ENCODE measurements at places on chromosomes 2 and 18.

DNA sequence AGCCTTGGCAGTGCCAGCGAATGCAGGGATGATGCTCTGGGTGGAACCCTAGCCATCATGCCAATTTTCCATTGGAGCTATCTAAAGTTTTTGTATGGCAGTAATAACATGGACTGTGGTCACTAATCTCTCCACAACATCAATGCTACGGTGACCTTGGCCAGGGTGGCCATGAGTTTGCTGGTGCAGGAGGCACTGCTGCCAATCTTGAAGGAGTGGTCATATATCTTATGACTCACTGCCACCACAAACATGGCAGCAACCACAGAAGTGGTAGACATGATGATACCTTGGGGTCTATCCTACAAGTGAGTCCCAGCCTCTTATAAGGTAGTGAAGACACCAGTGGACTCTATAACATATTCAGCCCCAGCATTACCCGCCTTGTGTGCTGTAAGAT, 104.6 kb downstream of the EVA1A start:
- DNase-seq = no peak

DNA sequence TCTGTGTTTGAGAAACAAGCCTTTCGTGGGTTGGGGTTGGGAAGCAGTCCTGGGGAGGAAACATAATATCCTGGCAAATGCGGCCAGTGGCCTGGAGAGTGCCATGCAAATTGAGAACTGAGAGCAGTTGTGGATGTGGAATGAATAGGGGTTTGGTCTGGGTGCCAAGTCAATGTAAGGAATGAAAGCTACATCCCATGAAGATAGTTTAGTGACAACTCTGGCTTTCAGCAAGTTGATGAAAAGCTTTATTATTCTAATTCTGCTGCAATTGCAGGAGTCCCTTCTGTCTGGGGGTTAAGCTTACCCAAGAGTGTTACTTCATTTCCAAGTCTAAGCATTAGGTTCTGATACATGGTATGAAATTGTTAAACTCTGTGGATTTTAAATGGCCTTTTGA, 771.6 kb downstream of the DPP10 start:
- no peak for DNase-seq

GRCh38 chr2:107772353-107772752, 54.3 kb upstream of the RGPD4 start:
- no peak for DNase-seq

- no peak for DNase-seq
Measured at GRCh38 chr2:203824603-203825002, 43.0 kb upstream of the CTLA4 start.

- no peak for DNase-seq
Measured at GRCh38 chr2:74425523-74425922, 4.0 kb downstream of the WDR54 start.

GRCh38 chr2:11398750-11399437, 54.5 kb upstream of the ROCK2 start:
- DNase-seq = no peak

DNA sequence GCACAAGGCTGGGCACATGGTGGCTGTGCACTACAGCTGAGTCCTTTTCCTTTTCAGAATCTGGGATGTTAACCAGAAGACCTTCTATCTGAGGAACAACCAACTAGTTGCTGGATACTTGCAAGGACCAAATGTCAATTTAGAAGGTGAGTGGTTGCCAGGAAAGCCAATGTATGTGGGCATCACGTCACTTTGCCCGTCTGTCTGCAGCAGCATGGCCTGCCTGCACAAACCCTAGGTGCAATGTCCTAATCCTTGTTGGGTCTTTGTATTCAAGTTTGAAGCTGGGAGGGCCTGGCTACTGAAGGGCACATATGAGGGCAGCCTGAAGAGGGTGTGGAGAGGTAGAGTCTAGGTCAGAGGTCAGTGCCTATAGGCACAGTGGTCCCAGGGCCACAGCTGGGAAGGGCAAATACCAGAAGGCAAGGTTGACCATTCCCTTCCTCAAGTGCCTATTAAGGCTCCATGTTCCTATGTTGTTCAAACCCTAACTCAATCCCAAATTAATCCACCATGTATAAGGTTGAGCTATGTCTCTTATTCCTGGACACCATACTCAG, 2.2 kb downstream of the IL1RN start:
- DNase-seq = no peak

- DNase-seq = no peak
Measured at GRCh38 chr2:145116834-145117725, 597.2 kb upstream of the ZEB2 start.

DNA sequence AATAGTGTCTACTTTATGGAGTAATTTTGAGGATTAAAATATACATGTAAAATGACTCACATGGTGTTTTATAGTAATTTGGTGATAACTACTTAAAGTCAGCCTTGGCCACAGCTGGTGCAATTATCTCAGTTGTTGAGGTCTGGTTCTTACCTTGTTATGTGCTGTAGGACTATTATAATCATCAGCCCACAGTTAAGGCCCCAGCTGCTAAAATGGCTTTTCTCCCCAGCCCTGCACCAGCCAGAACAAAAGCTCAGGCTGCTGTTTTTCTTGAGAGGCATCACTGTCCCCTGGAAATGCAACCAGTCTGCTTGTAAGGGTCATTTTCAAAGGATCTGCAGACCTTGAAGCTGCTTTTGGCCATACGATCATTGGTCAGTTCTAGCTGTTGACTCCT, 283.3 kb upstream of the THUMPD2 start:
- DNase-seq = no peak

DNA sequence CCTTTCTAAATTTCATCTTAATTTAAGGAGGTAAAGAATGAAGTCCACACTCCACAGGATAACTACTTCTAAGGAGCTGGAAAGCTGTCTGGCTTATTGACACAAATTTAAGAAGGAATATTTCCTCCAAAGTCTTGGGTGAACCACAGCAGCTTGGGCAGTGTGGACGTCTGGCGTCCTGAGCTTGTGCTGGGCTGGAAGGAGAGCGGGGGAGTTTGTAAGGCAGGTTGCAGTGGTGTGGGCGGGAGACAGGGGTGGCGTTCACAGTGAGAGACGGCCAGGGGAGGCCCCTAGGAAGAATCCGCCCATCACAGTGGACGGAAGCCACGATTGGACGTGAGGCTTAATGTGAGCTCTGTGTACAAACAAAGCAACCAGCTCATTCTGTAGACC, 25.7 kb downstream of the ADI1 start:
- peak; percentile 27 for DNase-seq

DNA sequence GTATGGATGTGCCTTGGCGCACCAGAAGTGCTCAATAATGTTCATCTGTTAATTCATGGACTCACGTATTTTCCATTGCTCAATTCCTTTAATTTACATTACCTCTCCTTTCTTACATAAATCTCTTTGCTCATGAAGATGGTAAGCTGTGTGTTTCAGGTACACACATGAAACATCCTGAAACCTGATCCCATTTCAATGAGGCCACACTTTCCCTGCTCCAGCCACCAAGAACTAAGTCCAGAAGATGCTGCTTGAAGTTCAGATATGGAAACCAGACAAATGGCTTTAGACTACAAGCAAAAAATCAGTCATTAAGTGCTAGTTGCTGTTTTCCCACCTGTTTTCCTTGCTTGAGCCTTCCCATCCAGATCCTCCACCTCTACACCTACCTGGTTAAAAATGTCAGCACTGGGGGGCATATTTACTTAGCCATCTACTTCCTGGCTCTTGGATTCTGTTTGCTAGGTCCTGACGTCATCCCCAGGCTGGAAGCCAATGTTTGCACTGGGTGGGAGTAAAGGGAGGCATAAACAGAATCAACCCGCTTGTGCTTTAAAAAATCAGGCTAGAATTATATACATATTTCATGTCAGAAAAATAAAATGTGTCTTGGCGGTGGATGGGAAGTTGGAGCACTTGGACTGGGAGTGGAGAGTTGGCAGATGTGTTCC, 309.7 kb downstream of the OSR1 start:
- DNase-seq = no peak

DNA sequence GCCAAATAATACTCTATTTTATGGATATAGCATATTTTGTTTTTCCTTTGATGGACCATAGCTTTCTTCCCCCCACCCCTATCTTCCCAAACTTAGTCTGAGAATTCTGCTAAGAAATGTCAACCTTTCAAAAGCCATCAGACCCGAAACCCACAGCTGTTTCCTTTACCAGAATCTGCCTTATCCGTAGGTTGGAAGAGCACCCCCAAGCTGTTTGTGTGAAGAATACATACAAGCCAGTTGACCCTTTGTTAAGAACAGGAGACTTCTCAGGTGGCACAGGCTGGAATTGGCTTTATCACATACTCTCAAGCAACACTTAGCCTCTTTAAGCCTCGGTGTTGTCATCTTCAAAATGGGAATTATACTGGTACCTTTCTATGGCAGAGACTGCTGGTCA, 135.1 kb downstream of the ACTR3 start:
- DNase-seq = no peak

DNA sequence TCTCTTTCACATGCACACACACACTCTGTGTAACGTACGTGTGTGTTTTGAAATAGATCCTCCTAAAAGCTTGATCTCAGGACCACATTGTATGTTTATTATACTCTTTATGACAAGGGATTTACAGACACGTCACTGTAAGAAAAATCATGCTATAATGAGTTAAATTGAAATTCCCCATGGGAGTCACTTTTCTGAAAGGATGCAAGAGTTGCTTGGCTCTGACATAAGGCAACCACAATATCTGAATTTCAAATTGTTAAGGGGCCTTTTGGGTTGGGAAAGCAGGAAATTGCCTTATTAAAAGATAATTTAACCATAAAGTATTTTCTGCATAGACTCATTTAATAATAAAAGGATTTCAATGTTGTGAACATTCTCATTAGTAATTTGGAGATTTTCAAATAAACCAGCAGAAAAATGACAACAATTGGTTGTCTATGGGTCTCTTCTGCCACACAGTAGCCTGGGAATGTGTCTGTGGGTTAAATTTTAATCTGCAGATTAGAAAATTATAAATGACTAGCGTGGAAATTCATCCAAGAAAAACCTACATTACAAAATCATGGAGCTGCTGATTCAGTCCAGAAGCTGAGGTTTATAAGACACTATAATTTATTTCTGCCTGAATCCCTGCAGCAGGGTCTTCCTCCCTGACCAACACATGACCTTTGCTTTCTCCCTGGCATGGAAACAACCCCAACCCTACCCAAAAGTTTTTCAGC, 75.9 kb upstream of the PID1 start:
- no peak for DNase-seq

- no peak for DNase-seq
Measured at GRCh38 chr2:184879671-184880070, 281.3 kb downstream of the ZNF804A start.

- DNase-seq = no peak
Measured at GRCh38 chr2:25377822-25378421, 36.2 kb upstream of the DNMT3A start.

DNA sequence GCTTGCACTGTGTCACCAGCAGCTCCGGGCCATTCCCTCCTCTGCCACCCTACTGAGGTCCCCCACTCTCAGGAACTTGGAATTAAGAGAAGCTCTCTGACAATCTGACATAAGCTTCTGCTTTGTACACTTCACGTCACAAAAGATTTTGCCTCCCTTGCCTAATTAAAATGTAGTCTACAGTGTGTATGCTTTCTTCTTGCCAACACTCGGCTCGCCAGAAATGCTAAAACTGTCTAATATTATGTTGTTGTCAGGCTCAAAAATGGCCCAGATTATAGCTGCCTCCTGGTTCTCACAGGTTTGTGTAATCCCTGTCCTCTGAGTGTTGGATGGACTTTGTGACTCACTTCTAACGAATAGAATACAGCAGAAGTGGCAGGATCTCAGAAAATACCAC, 474.7 kb downstream of the MBD2 start:
- no peak for DNase-seq

- no peak for DNase-seq
Measured at GRCh38 chr2:107635883-107636282, 190.8 kb upstream of the RGPD4 start.

GRCh38 chr18:67778016-67778415, 261.5 kb upstream of the DSEL start:
- no peak for DNase-seq

- DNase-seq = no peak
Measured at GRCh38 chr2:36137612-36138011, 218.0 kb upstream of the CRIM1 start.

DNA sequence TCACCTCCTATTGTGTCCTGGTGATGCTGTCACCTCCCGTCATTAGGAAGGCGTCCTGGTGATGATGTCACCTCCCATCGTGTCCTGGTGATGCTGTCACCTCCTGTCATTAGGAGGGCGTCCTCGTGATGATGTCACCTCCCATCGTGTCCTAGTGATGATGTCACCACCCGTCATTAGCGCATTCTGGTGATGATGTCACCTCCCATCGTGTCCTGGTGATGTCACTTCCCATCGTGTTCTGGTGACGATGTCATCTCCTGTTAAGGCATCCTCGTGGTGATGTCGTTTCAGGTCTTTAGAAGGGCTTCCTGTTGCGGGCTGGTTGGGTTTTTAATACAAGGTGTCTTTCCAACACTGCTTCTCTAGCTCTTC, 40.7 kb downstream of the CTDP1 start:
- DNase-seq = no peak

GRCh38 chr2:205768341-205768740, 86.0 kb downstream of the NRP2 start:
- DNase-seq = no peak

GRCh38 chr18:40056079-40056692, 1898.8 kb upstream of the PIK3C3 start:
- DNase-seq = no peak

- DNase-seq = no peak
Measured at GRCh38 chr2:99403084-99403483, 65.9 kb downstream of the EIF5B start.

- no peak for DNase-seq
Measured at GRCh38 chr2:65580824-65581223, 148.4 kb upstream of the SPRED2 start.

DNA sequence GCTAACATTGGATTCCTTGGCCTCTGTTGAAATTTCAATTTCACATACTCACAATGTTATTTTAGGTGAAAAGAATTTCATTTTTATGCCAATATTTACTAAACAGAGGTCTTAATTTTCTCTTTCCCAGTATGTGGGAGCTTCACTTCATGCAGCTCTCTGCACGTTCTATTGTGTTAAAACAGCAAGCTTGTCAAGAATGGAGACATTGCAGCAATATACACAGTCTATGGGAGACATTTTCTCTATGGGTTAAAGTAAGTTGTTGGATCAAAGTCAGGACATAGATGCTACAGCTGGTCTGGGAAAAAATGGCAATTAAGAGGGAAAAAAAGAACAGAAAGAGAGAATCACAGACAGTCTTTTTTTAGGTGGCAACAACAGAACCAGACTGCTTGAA, 70.4 kb upstream of the ARHGAP15 start:
- no peak for DNase-seq
